Activated CD8-positive, alpha-beta memory T cell treated with anti-CD3 and anti-CD28 coated beads for 1 hour (primary cell): ENCODE measurements at places on chromosomes 4 and X.

- no peak for DNase-seq
These were observed 210.7 kb downstream of the PDGFRA start for GRCh38 chr4:54439831-54440243.

GRCh38 chr4:39048311-39048710, 13.7 kb upstream of the KLHL5 start:
- no peak for DNase-seq

DNA sequence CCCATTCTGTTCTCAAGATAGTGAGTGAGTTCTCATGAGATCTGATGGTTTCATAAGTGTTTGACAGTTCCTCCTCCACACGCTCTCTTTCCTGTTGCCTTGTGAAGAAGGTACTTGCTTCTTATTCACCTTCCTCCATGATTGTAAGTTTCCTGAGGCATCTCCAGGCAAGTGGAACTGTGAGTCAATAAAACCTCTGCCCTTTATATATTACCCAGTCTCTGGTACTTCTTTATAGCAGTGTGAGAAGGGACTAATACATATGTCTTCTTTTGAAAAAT, 58.4 kb downstream of the CFAP299 start:
- DNase-seq = no peak

GRCh38 chr4:80201252-80202151, 4.2 kb downstream of the PRDM8 start:
- no peak for DNase-seq

DNA sequence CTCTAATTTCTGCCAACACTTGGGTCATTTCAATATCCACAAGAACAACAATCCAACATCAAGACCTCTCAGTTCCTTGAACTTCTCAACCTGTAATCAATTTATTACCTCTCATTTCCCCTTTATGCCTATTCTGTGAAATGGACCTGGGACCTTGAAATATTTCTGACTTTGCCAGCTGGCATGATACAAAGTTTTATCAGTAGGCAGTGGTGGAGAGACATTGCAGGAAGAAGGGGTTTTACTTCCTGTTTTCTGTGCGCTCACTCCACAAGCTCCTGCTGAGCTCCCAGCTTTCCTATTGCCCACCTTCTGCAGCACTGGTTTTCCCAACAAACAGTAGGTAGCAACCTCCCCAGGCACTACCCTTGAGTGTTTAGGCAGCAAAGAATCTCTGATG, 3.5 kb upstream of the ARHGEF6 start:
- no peak for DNase-seq

DNA sequence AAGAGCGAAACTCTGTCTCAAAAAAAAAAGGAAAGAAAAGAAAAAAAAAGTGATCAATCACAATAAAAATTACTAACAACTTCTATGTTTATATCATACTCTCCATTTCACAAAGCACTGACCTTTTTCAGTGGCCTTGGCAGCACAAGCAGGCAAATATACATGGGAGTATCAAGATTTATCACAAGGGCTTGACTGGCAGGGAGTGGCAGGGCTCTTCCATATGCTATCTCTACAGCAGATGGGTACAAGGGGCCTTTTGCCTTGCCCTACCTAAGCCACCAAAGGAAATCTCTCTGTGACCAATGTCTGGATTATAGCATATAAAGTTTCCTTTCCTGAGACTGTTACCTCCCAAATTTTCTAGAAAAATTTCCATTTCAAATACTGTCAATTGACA, 24.4 kb downstream of the TSPAN5 start:
- no peak for DNase-seq

DNA sequence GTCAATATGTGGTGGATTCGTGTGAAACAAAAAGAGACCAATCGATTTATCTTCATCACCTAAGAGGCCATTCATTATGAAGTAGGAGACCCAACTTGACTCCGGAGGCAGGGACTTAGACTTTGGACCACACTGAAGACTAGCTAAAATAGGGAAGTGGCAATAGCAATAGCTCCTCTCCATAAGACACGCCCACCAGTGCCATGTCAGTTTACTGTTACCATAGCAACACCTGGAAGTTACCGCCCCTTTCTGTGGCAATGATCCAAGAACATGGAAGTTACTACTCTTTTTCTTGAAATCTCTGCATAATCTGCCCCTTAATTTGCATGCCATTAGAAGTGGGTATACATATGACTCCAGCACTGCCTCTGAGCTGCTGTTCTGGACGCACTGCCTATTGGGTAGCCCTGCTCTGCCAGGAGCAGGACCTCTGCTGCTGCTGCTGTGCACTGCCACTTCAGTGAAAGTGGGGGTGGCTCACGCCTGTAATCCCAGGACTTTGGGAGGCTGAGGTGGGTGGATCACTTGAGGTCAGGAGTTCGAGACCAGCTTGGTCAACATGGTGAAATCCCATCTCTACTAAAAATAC, 163.2 kb downstream of the PRKX start:
- DNase-seq = no peak
